Inflammatory macrophage (primary cell): ENCODE measurements at places on chromosomes 11 and 22.

GRCh38 chr11:118223992-118224391 lies 819 bp downstream of the JAML start:
- DNase-seq, result no peak

DNA sequence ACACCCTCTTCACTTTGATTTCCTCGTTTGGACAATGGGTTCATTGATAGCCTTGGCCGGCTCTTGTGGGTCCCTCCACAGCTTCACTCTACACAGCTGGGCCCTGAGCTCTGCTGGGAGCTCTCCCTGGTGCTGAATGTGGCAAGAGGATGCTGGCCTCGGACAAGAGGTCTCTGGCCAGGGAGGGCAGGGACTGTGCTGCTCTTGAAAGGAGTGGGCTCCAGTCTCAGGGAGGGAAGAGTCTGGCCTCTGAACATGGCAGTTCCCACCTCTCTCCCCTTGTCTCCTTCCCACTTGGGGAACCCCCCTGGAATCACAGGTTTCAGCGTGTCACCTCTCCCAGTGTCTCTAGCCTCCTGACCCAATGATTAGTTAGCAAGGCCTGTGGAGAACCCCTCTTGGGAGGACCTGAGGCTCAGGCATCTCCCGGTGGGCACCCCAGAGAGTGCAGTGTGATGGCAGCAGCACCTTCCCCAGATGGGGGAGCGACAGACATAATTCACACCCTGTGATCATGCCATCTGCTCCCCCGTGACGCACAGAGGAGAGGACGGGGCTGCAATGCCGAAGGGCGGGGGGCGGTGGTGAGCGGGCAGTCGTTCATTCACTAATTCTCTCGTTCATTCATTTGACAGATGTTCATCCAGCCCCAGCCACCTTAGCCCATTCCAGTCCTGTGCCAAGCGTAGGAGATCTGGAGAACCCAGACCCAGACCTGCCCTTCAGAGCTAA lies 2.8 kb upstream of the CABP7 start:
- peak; percentile 23 for DNase-seq

GRCh38 chr22:35549328-35549727 lies 8.7 kb downstream of the RASD2 start:
- DNase-seq, result no peak

- no peak for DNase-seq
These were observed 1165.1 kb downstream of the LRRC4C start for GRCh38 chr11:40294349-40294735.

- peak; percentile 89 for DNase-seq
These were observed 1.8 kb upstream of the CCND1 start for GRCh38 chr11:69638941-69639681.

DNA sequence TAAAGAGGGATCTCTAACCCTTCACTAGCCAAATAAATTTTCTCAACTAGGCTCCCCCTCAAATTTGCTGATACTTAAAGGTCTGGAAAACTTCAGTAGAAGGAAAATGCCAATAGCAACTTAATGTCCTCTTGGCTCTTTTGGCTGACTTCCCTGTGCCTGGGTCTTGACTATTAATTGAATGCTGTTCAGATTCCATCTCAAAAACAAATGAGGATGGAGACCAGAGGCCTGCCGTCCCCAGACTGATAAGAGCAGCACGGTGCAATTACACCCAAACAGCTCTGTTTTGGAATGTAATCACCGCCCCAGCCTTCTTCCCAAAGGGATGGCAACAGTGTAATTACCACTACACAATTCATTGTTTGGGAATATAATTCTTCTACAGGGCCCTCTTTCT lies 89.3 kb upstream of the CHRM4 start:
- DNase-seq, result no peak

DNA sequence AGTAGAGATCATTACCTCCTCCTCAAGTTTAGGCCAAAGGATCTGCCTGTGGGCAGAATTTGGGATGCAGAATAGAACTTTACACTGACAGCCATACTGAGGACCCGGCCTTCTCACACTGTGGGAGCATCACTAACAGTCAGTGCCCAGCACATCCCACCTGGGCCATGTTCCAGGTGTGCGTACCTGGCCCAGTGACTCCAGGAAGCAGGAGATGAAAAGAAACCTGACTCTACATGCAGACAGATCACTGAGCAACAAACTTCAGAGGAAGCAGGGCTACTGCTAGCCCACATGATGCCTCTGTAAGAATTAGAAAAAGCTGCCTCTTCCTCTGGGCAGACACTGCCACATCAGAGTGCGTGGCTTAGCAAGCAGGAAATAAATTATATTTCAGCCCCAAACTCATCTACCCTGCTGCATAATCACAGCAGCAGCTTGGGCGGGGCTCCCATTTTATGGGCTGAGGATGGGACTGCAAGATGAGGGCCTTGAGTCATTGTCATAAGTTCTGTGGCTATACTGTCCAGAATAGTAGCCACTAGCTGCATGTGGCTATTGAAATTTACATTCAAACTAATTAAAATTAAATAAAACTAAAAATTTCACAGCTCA lies 6.0 kb upstream of the LMO2 start:
- DNase-seq, result peak; percentile 71

DNA sequence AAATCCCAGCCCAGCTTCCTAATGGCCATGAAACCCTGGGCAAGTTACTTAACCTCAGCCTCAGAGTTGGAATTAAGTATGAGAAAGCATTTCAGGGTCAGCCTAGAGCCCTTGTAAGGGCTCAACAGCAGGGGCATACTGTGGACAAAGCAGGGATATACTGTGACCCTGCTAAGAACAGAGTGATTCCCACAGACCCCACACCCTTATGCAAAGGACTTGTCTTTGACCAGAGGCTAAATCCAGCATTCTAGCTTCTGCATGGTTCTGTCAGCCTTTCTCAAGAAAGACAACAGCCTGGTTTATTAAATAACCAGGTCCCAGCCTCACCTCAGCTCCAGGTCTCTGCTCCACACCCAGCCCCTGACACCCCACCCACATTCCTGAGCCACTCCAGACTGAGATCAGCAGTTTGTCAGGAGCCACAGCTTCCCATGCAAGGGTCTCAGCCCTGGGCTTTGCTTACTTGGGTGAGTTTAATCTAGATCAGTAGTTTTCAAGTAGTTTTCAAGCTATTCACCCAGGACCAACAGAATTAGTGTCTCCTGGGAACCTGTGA lies 69.2 kb downstream of the GALNT18 start:
- no peak for DNase-seq

- DNase-seq, result peak; percentile 93
These were observed 929 bp upstream of the RHOG start for GRCh38 chr11:3841426-3842350.

DNA sequence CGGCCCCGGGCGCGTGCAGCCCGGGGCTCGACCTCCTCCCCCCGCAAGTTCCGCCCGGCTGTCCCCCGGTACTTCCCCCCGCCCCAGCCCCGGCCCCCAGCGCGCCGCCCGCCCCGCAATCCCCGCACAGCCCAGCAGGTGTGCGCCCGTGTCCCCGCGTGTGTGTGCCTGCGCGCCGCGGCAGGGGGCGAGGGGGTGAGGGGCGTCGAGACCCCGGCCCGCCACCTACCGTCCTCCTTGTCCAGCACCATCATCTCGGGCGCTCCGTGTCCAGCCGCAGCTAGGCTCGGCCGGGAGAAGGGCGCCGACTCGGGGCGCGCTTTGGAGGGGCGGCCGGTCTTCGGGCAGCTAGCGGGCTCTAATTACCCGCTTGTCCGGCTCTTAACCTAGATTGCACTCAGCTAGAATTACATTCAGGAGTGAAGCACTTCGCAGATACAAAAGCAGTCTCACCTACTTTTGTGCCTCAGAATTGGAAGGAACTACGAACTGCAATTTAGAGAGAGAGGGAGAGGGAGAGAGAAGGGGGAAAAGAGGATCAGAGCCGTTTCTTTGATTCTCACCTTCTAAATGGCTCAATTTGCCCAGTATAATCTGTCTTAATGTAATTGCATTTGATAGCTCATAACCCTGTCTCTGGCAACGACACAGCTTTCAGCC lies 439 bp downstream of the LMO1 start:
- DNase-seq, result no peak

DNA sequence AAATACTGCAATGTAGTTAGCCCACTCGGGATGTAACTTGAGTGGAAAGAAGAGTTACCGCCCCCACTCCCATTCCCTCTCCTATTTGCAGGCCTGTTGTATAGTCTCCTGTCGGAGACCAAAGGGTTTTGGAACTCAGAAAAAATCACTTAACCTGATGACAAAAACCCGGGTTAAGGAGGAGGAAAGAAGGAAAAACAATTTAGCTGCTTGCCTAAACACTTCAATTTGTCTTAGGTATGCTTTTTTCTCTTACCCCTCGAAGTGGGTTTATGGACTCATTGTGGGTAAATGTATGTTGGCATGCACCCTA lies 2.2 kb downstream of the YAP1 start:
- DNase-seq, result no peak

GRCh38 chr11:6657346-6657745 lies 1.7 kb upstream of the DCHS1 start:
- no peak for DNase-seq

- no peak for DNase-seq
These were observed 1.0 kb downstream of the NLRP14 start for GRCh38 chr11:7021318-7021717.

DNA sequence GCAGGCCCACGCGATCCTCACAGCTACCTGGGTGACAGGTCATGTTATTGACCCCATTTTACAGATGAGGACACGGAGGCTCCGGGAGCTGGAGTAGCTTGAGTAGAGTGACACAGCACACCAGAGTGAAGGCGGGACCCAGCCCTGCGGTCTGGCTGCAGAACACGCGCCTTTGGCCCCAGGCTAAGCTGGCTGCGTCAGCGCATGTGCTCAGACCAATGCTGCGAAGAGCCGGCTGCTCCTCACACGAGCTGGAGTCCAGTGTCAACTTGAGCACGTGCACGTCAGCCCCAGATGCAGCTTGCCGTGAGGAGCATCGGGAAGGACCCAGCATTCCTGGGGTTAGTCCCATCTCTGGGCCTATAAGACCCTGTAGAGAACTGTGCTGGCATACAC lies 49.9 kb downstream of the SCUBE1 start:
- DNase-seq, result no peak
